ENCODE measurements at places on chromosomes 13 and 19.

GRCh38 chr13:22589880-22590279 lies 590.9 kb upstream of the SGCG start:
- DNase-seq: no peak

- DNase-seq: no peak
Measured at GRCh38 chr13:81762449-81762848, 1421.5 kb upstream of the SPRY2 start.

DNA sequence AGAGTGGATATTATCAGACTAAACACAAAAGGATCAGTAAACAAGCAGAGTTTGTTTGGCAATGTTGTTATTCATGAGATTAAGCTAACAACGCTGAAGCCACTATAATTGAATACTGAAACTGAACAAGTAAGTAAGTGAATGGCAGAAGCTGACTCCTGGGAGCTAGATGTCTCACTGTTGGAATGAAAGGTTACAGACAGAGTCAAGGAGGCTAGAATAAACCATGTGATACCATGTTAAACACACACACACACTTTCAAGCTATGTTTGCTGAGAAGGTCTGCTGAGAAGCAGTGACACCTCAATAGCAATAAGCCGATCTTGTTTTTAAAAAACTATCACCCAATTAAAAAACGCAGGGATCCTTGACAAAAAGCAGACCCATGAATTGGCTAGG lies 1609.4 kb upstream of the MIR17HG start:
- DNase-seq: no peak

GRCh38 chr13:102799426-102800144 lies 666 bp downstream of the BIVM start:
- DNase-seq: peak; percentile 2

GRCh38 chr13:97275776-97276501 lies 53.8 kb downstream of the MBNL2 start:
- DNase-seq: no peak

DNA sequence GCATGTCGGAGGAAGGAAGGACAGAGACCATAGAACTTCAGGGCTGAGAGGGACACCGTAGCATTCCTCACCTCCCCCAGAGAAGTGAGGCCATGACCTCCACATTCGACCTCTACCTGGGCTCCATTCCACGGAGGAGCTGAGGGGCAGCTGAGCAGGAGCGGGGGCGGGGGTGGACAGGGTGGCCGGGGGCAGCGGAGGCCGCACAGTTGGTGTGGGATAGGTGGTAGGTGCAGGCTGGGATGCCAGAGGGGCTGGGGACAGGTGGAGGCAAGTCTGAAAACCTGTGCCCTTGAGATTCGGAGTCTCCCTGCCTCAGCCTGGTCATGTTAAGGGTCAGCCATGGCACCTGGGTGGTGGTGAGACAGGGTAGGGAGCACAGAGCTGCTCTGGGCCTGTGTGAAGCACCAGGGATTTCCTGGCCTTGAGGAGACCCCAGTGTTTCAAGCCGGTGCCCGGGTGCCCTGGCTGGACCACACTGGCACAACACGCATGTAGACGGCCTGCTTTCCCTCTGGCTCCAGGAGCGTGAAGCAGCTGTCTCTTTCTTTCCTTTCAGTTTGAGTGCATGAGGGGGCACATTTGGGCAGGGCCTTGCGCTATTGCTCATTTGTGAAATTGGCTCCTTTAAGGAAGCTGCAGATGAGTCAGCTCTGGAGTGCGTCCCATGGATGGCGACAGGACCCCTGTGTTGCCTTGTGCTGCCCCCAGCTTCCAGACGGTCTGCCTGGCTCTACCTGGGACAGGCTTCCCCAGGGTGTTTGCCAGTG lies 51.8 kb downstream of the TSSK6 start:
- DNase-seq: no peak

DNA sequence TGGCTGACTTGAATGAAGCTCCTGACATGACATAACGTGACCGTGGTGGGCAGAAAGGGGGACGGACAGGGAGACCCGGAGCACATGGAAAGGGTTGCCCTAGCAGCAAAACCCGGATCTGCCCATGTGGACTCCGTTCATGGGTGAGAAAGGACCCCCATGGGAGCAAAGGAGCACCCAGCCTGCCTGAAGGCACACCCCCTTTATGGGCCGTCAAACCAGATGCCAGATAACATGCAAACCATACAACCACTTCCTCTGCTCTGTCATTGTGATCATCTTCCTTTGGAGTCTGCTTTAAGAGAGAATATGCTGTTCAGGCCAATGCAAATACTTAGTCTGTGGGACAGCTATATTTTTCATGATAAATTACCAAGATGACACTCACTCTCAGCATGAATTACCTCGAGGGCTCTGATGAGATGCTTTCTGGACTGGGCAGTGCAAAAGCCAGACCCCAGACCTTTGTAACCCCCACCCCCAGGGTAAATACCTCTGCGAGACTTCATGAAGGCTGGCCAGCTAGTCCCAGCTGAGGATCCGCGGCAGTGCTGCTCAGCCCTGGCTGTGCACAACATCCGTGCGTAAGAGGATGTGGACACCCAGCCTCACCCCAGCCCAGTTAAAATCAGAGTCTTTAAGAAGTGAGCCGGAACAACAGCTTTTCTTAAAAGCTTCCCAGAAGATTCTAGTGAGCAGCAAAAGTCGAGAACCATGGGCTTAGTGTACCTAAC lies 126.6 kb downstream of the USP12 start:
- no peak for DNase-seq

DNA sequence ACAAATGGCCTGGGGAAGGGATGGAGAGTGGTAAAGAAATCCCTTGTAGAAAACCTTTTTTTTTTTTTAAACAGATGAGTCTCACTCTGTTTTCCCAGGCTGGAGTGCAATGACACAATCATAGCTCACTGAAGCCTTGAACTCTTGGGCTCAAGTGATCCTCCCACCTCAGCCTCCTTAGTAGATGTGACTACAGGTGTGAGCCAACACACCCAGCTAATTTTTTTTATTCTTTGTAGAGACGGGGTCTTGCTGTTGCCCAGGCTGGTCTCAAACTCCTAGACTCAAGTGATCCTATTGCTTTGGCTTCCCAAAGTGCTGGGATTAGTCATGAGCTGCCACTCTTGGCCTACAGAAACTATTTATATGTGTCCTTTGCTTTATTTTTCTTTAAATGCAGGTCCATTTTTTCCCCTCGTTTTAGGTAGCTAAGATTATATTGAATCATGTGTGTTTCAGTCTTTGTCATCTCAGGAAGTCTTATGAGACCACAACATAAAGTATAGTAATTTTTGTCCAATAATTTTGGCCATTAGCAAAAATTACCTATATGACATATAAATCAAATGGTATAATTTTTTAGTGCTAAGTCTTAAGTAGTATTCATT lies 10.5 kb downstream of the LPAR6 start:
- DNase-seq: no peak

GRCh38 chr13:95276037-95276505 lies 25.2 kb downstream of the ABCC4 start:
- DNase-seq: no peak

DNA sequence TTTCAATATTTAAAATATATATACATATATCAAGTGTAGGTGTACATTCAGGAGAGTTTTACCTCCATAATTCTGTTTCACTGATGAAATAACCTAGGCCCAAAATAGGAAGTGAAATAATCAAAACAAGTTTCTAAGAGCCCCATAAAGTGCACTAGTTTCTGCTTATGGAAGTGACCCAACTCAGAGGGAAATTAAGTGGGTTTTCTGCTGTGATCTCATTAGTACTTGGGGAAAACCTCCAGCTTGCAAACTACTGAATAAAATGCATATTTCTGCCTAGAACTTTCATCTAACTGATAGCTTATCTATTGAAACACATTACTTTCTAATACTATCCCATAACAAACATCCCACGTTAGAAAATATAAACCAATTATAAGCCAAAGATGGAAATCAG lies 45.4 kb upstream of the MIR17HG start:
- DNase-seq: no peak

DNA sequence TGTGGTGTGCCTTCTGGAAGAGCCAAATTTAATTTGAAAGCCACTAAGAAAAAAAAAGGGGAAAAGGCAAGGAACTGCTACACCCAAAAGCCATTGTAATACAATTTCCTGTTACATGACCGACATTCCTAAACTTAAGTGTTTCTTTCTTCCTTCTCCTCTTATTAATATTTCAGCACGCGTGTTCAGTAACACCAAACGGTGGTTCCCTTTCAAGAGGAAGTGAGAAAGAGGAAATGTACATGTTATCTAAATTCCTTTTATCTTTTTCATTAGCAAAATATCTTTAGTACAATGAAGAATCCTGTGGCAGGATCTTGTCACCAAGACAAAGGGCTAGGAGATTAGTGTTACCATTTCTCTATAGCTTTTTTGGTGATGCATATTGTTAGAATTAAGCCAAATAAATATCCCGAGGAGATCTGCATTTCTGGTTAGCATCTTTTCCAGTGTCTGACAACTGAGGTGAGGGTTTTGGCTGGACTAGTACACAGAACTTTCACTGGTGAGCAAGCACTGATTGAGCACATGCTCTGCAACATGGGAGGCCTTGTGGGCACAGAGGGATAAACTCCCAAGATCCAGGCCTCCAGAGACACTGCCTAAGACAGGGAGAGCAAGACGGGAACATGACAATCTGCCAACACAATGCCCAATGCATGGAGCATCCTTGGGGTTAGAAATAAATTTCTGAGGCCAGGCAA lies 22.1 kb downstream of the LATS2 start:
- no peak for DNase-seq

Data from activated CD8-positive, alpha-beta memory T cell treated with anti-CD3 and anti-CD28 coated beads for 48 hours (primary cell).